Psoas muscle (tissue), 8 donors: ENCODE measurements at places on chromosomes 7 and 10. TPM values are rescaled to one million over a fixed set of nuclear protein-coding genes. Genes with fewer than 3 reads are reported as not detected.

The ANAPC16 gene
- 184 TPM for polyA plus RNA-seq

DNA sequence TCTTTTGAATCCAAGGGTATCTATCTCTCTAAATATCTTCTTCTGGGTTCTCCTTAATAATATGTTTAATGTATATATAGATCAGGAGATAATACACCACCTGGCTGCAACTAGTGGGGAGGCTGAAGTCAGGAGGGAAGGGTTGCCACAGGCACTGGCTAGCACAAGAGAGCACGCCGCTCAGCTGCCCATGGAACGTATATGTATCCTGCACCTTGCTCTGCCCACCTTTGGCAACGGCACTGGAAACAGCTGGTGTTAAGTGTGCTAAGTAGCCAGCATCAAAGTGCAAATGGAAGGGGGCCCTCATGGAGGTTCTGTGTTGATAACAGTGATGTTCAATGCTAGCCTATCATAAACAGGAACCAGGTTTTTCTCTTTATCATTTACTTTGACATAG is 49.8 kb upstream of the FAM133B start:
- no peaks in the 10 kb centered on the region for H3K36me3 ChIP-seq
- H3K27ac ChIP-seq: no peak overlapping the region
- peaks cover 7% of the 10 kb centered on the region for H3K4me1 ChIP-seq

GRCh38 chr10:5317547-5318107 is 47.1 kb upstream of the UCN3 start:
- H3K4me1 ChIP-seq: peaks cover 9% of the 10 kb centered on the region
- H3K27me3 ChIP-seq: no peaks in the 10 kb centered on the region
- no peaks in the 10 kb centered on the region for H3K36me3 ChIP-seq
- no peak overlapping the region for H3K4me3 ChIP-seq
- peak; percentile 46 for DNase-seq

DNA sequence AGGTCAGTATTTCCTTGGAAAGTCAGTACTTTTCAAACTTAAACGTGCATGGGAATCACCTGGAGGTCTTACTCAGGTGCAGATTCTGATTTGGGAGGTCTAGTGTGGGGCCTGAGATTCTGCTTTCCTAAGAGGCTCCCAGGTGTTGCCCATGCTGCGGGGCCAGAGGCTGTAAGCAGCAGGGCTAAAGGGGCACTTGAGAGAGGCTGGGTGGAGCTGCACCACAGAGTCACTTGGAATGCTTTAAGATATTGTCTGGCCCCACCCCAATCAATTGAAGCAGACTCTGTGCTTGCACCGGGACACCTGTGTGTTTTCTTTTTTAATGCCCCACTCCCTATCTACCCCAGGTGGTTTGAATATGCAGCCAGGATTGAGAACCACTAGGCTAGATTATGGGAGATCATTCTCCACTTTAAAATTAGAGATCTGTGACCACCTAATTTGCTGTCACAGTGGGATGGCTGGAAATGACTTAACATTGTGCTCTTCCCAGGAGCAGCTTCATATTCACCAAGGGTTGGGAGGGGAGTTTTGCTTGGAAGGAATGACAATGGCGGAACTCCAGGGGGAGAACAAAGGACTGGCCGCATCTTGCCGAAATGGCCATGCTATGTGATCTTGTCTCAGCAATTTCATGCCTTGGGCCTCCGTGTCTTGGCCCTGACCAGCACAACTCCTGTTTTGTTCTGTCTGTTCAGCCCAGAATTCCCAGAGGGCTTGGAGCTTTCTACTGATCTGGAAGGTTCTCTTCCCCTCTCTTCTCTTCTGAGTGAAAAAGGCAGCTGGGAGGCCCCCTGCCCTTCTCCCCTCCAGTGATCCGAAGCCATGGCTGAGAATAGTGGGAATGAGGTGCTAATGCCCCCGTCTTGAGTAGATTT is 80.2 kb downstream of the FAM241B start:
- no peaks in the 10 kb centered on the region for H3K4me1 ChIP-seq
- no peaks in the 10 kb centered on the region for H3K36me3 ChIP-seq
- no peak for DNase-seq
- no peaks in the 10 kb centered on the region for H3K27me3 ChIP-seq

GRCh38 chr7:40551685-40552576 is 417.1 kb downstream of the SUGCT start:
- no peaks in the 10 kb centered on the region for H3K4me1 ChIP-seq
- no peak for DNase-seq
- H3K27me3 ChIP-seq: no peaks in the 10 kb centered on the region
- H3K36me3 ChIP-seq: no peaks in the 10 kb centered on the region
- H3K4me3 ChIP-seq: no peak overlapping the region
- no peak overlapping the region for H3K27ac ChIP-seq

- H3K27ac ChIP-seq: no peak overlapping the region
- H3K4me1 ChIP-seq: no peaks in the 10 kb centered on the region
- H3K4me3 ChIP-seq: no peak overlapping the region
- DNase-seq: no peak
- H3K36me3 ChIP-seq: no peaks in the 10 kb centered on the region
Observed at GRCh38 chr7:103857435-103857834, 132.0 kb downstream of the RELN start.

DNA sequence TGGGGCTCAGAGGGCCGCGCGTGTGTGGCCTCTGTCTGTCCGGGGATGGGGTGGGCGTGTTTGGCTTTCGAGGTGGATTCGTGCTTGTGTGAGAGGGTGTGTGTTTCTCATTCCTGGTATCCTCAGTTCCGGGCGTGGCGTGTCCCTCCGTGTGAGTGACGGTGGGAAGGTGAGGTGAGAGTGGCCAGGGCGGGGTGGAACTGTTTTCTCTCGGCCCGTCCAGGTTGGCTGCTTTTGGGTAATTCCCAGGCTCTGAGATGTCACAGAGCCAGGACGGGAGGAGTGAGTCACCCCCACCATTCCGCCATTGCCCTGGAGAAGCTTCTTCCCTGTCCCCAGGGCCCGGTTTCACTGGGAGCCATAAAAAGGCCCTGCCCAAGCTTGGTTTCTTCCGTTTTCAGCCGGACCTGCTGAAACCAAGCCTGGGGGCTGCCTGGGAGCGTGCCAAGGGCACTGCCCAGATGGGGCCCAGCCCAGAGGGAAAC is 21.3 kb upstream of the CLDN4 start:
- no peaks in the 10 kb centered on the region for H3K4me1 ChIP-seq
- no peaks in the 10 kb centered on the region for H3K36me3 ChIP-seq
- peak; percentile 46 for DNase-seq
- no peak overlapping the region for H3K27ac ChIP-seq
- H3K27me3 ChIP-seq: no peaks in the 10 kb centered on the region

DNA sequence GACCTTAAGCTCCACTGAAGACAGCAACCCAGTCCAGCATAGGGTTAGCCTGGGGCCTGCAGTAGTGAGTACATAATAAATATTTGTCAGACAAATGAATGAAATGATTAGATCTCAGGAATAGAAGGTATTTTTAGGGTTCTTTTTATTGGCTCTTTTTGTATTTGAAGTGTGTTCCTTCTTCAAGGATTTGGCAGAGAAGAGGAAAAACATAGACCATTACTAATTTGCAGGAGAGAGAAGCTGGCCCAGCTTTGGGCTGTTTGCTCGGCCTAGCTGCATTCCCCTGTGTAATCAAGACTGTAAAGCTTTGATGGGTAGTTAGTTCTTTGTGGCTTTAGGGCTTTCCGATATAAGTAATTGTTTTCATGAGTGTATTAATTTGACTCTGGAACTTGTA is 64.2 kb downstream of the CNNM2 start:
- no peaks in the 10 kb centered on the region for H3K36me3 ChIP-seq
- H3K27me3 ChIP-seq: no peaks in the 10 kb centered on the region
- H3K4me3 ChIP-seq: no peak overlapping the region
- no peak for DNase-seq
- no peak overlapping the region for H3K27ac ChIP-seq

DNA sequence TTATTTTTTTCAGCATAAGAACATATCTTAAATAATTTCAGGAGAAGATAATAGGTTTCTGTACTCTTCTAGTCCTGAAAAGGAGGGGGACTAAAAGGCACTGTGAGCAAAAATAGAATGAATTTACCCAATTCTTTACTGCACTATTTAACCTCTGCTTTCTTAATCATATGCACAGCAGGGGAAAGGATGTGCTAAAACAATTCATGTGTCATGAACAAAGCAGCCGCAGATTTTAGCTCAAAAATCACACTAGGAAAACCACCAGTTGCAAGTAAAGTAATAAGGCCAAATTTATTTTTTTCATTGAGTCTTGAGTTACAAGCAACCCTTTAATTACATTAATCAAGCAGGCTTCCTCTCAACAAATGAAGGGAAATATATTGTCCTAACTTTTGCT is 80.1 kb downstream of the CABCOCO1 start:
- no peaks in the 10 kb centered on the region for H3K36me3 ChIP-seq
- no peaks in the 10 kb centered on the region for H3K4me1 ChIP-seq
- DNase-seq: no peak
- H3K27ac ChIP-seq: no peak overlapping the region
- H3K4me3 ChIP-seq: no peak overlapping the region
- H3K27me3 ChIP-seq: no peaks in the 10 kb centered on the region

DNA sequence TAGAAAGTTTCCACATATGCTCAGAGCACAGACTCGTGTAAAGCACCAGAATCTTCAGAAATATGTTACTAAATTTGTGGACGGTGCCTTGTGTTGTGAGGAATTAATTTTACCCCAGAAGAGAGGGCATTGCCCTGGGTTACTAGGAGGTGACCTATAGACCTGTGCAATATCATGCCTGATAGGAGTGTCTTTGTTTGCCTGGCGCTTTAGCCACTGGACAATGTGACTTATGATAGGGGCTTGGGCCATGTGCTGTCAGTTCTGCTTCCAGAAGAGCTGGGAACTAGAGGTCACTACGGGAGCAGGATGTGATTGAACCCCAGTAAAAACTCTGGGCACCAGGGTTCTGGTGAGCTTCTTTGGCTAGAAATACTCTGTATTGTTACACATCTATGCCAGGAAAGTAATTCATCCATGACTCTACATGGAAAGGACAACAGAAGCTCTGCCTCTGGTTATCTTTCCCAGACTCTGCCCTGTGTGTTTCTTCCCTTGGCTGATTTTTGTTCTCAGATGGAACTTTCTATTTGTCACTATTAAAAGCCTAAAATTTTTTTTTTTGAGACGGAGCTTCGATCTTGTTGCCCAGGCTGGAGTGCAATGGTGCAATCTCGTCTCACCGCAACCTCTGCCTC is 75.5 kb downstream of the SIRT1 start:
- H3K4me1 ChIP-seq: no peaks in the 10 kb centered on the region
- peaks cover 59% of the 10 kb centered on the region for H3K36me3 ChIP-seq
- H3K4me3 ChIP-seq: no peak overlapping the region
- DNase-seq: no peak

GRCh38 chr10:306675-307185 is 171.5 kb downstream of the ZMYND11 start:
- no peaks in the 10 kb centered on the region for H3K4me1 ChIP-seq
- no peak for DNase-seq
- H3K27me3 ChIP-seq: no peaks in the 10 kb centered on the region
- H3K4me3 ChIP-seq: no peak overlapping the region
- no peak overlapping the region for H3K27ac ChIP-seq
- no peaks in the 10 kb centered on the region for H3K36me3 ChIP-seq
